ENCODE measurements at places on chromosomes 3 and 15.
A peak's percentile ranks its signal among the peaks of the same experiment; 100 is the strongest.

GRCh38 chr15:62454567-62455172 is 289.6 kb upstream of the C2CD4B start:
- DNase-seq: no peak

GRCh38 chr15:40955930-40956540 is 2.8 kb downstream of the CHAC1 start:
- DNase-seq: no peak

DNA sequence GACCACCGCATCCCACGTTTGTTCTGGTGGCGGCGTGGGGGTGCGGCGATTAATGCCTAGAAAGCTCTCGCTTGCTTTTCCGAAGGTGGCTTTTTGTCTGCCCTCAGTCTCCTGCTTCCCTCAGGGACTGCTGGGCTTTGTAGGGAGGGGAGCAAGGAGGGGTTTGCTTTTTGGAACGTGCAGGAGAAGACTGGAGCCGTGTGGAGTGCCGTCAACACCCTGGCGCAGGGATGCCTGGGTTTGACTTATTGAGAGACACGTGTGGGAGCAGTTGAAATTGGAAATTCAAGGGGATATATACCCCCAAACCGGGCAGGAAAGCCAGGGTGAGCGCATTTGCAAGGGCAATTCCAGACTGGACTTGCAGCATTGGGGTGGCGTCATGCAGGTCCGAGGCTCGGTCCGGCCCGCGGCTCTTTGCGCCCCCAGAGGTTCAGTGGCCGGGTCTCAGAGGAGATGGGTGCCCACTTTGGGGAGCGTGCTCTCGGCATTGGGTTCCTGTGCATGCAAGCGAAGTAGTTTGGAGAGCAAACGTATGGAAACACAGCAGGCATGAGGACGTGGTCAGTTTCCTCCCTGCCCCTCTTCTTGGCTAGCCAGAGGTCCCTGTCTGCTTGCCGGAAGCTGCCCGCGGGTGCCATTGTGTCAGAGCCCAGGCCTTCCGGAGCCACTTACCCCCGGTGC is 2.1 kb downstream of the EPHB1 start:
- DNase-seq: no peak

GRCh38 chr3:12869035-12869621 is 27.8 kb upstream of the RPL32 start:
- peak; percentile 11 for DNase-seq

DNA sequence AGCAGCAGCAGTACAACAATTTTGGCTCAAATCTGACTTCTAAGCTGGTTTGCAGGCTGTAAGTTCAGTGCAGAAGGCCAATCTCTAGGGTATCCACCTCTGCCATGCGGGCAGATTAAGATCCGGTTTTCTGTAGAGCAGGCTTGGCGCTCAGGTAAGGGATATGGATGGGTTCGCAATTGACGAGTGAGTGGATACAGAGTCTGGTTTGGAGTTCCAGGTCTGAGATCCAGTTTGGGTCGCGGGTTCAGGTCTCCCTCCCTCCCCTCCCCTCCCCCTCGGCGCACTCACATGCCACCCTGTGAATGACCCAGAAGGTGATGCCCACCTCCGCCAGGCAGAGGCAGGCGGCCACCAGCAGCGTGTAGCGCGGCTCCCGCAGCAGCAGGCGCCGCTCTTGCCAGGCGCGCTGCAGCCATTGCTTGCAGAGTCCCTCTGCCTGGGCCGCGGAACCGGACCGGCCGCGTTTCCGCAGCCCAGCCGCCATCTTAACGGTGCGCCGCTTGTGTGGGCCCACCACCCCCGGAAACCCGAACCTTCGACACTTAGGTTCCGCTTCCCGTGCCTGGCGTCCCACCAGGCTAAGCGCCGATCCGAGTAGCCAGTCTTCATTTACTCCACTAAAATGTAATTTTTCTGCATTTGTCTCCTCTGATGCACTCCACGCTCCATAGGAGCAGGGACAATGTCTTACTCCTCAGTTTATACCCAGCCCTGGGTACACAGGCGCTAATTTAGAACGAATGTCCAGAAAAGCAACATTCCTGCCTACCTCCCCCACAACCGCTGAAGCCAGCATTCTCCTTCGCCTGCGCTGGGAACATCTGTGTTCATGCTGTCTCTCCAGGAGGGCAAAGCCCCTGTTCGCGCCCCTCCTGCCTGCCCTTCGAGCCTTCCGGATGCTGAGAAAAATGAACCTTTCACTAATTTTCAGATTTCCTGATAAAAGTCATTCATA is at the start of gene ALG3:
TSS of gene ALG3 (minus strand) at position 509 of the 958 bp plus-strand sequence. CDS start at position 487, 22 bp downstream.
- peak; percentile 95 for DNase-seq

DNA sequence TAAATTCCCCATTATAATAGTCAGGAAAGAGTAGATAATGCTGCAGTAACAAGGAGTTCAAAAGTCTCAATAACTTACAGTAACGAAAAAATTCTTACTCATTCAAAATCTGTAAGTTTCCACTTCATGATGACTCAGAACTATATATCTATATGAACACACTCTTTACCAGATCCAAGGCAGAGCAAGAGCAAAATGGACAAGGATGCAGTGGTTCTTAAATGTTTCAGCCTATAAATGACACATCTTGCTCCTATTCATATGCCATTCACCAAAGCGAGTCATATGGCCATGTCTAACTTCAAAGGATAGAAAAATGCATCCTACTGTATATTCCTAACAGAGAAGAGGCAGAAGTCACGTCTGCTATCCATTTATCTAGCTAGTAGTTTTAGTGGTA is 787.7 kb downstream of the NAALADL2 start:
- no peak for DNase-seq

DNA sequence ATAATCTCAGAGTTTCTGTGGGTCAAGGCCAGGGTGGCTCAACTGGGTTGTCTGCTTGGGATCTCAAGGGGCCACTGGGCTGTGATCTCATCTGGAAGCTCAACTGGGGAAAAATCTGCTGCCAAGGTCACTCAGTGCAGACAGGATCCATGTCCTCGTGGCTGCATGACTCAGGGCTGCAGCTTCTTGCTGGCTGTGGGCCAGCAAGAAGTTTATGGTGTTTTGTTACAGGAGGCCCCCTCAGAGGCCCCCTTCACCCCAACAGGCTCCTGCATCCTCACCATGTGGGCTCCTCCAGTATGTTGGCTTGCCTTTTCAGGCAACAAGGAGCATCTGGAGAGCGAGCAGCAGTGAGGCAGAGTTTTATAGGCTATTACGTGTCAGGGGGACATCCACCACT is 14.6 kb downstream of the OCA2 start:
- DNase-seq: no peak

DNA sequence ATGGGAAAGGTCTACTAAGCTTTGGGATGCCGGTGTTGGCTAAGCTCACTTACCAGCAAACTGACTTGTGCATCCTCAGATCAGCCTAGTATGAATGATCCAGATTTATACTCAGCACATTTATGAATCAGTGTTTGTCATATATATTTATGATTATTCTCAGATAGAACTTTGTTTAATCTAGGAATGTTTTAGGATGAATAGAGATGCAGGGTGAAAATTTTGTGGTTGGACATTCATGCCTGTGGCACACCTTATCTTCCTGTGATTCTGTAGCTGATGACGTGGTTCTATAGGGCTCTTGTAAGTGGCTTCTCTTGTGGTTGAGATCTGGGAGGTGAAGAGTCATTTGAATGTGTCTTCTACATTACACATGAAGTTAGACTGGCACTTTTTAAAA is 11.4 kb downstream of the CDIN1 start:
- no peak for DNase-seq

GRCh38 chr3:69409831-69410230 is 23.9 kb upstream of the FRMD4B start:
- DNase-seq: no peak
